ENCODE measurements at places on chromosomes 6 and 20. TPM values are rescaled to one million over a fixed set of nuclear protein-coding genes. Genes with fewer than 3 reads are reported as not detected.
A peak's percentile ranks its signal among the peaks of the same experiment; 100 is the strongest.

The NCOA6 gene
- total RNA-seq = 65.1 TPM

The SIRPD gene
- total RNA-seq = not detected

The ASIP gene
- total RNA-seq = not detected

The LY86 gene
- total RNA-seq = not detected

The CASS4 gene
- 0.67 TPM for total RNA-seq

- peaks cover 4% of the 10 kb centered on the region for H3K36me3 ChIP-seq
- H3K4me1 ChIP-seq = peaks cover 27% of the 10 kb centered on the region
- H3K4me3 ChIP-seq = no peak overlapping the region
Measured at GRCh38 chr20:1331101-1331500, 2.2 kb upstream of the SDCBP2 start.

DNA sequence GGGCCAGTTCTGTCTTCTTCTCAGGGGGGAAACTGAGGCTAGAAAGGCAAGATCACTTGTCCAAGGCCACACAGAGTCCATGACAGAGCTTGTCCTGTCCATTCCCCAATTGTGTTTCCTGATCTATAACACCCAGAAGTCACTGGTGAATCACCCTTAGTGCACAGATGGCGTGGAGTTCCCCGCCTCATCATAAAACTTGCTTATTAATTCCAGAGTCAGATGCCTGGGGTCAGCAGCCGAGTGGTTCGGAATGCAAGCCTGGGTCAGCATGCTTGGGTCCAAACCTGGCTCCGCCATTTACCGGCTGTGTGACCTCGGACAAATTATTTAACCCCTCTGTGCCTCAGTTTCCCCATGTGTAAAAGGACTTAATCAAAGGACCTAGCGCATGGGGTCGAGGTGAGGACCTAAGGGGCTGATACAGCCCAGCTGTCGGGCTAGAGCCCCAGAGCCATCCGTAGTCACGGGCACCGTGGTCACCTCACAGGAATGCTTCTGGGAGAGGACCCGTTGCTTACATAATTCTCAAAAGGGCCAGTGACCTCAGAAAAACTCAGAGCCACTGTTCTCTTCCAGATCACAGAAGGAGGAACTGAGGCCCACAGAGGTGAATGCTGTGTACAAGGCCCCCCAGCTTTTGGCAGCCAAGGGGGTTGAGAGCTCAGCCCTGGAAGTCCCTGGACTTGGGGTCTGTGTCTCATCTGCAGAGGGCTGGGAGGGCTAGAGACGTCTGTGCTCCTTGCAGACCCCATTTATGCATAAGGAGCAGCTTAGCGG is 1.4 kb upstream of the ZBP1 start:
- peak; percentile 32 for DNase-seq
- no peaks in the 10 kb centered on the region for H3K4me1 ChIP-seq
- no peaks in the 10 kb centered on the region for H3K27me3 ChIP-seq
- H3K4me3 ChIP-seq = no peak overlapping the region
- H3K27ac ChIP-seq = no peak overlapping the region
- H3K36me3 ChIP-seq = no peaks in the 10 kb centered on the region

GRCh38 chr20:36768768-36769430 is 4.7 kb downstream of the DSN1 start:
- no peaks in the 10 kb centered on the region for H3K27me3 ChIP-seq
- H3K4me3 ChIP-seq = no peak overlapping the region
- no peak for DNase-seq
- peaks cover 6% of the 10 kb centered on the region for H3K4me1 ChIP-seq
- no peak overlapping the region for H3K27ac ChIP-seq

DNA sequence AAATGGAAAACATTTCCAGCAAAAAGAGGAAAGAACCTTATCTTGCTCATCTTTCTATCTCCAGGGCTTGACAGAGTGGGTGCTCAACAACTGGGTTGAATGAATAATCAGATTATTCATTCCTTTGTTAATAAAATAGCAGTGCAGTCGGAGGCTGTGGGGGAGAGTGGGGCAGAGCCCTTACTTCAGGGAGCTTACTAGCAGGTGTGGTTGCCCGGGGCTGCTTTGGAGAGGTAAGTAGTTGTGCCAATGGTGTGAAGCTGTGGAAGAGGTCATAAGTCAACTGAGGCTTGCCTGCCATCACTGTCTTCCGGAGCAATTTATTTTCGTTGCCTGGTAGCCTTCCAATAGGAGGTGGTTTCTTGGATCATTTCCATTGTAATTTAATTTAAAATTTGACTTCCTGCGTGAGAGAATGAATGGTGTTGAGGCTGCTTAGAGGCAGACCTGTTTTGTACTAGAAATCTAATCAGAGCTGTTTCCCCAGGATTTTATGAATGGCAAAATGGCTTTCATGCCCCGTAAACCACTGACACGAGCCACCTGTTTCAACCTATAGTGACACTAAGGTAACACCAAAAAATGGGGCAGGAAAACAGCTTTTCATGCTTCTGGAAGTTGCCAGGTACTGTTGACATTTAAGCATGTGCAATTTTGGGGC is 51.4 kb downstream of the ZDHHC14 start:
- no peak for DNase-seq
- no peaks in the 10 kb centered on the region for H3K36me3 ChIP-seq
- H3K4me3 ChIP-seq = no peak overlapping the region
- no peaks in the 10 kb centered on the region for H3K27me3 ChIP-seq
- peaks cover 32% of the 10 kb centered on the region for H3K4me1 ChIP-seq

DNA sequence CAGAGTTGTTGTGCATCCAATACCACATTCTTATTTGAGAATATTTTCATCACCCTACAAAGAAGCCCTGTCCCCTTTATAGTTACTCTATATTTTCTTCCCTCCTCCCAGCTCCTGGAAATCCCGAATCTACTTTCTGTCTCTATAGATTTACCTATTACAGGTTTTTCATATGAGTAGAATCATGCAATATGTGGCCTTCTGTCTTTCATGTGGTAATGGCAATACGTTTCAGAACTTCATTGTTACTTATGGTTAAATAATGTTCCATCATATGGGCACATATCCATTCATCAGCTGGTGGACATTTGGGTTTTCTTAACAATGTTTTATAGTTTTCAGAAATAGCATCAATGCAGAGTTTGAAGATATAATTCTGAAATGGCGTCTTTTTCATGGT is 17.1 kb downstream of the GINS1 start:
- no peak for DNase-seq
- H3K27ac ChIP-seq = no peak overlapping the region
- no peaks in the 10 kb centered on the region for H3K4me1 ChIP-seq
- no peaks in the 10 kb centered on the region for H3K27me3 ChIP-seq
- H3K4me3 ChIP-seq = no peak overlapping the region

GRCh38 chr20:45344168-45344860 is 3.9 kb downstream of the SDC4 start:
- H3K36me3 ChIP-seq = peaks cover 9% of the 10 kb centered on the region
- peak overlapping the region; percentile 77 for H3K27ac ChIP-seq
- H3K4me3 ChIP-seq = peak overlapping the region; percentile 25
- DNase-seq = peak; percentile 87
- peaks cover 84% of the 10 kb centered on the region for H3K4me1 ChIP-seq
- no peaks in the 10 kb centered on the region for H3K27me3 ChIP-seq
